KG1 (cell line): ENCODE measurements at places on chromosomes 2 and 18.

GRCh38 chr2:16223841-16224177 is 283.5 kb downstream of the MYCN start:
- no peak for DNase-seq

DNA sequence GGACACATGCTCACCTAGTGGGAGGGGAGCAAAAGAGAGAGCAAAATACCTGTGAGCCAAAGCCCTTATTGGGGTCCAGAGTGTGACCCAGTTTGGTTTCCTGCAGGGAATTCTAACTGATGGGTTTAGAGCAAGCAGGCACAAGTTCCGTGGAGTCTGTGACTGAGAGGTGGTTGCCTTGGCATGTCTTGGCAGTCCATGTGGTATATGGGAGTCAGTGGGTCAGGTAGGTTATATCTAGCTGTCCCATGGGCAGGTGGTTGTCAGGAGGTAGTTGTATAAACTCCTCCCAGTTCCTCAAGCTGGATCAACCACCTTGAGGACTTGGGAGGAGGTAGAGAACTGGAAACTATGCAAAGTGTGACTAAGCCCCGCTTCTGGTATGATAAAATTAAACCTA is 452.8 kb upstream of the VWC2L start:
- DNase-seq: no peak

DNA sequence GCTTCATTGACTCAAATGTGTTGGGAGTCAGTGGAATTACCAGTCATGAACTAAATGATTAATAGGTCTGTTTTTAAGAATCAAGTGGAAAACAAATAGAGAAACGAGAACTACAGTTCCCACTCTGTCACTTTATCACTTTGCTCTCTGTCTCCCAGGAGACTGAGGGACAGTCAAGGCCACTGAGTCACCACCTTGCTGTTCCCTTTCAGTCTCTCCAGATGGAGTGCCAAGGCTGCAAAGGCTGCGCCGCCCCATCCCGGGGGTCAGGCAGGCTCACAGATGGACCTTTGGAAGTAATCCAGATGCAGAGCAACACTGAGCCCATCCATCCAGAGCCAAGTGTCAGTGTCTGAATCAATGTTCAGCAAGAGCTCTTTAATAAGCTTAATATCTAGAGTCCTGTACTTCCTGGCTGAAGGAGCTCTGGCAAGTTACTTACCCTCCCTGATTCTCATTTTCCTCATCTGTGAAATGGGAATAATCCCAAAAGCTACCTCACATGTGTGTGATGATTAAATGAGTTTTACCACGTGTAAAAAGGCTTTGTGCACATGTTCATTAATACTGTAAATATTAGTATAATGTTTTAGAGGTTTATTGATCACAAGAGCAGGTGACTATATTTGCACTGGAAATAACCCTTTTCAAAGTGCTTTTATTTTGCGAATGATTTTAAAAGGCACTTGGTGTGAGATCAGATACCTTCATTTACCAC is 43.0 kb upstream of the EFEMP1 start:
- DNase-seq: no peak

DNA sequence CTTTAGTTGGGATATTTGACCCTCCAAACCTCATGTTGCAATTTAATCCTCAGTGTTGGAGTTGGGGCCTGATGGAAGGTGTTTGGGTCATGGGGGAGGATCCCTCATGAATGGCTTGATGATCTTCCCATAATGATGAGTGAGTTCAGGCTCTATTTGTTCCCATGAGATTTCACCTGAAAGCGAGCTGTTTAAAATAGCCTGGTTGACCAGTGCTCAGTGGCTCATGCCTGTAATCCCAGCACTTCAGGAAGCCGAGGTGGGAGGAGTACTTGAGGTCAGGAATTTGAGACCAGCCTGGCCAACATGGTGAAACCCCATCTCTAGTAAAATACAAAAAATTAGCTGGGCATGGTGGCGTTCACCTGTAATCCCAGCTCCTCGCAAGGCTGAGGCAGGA is 14.9 kb upstream of the PSME4 start:
- DNase-seq: no peak

DNA sequence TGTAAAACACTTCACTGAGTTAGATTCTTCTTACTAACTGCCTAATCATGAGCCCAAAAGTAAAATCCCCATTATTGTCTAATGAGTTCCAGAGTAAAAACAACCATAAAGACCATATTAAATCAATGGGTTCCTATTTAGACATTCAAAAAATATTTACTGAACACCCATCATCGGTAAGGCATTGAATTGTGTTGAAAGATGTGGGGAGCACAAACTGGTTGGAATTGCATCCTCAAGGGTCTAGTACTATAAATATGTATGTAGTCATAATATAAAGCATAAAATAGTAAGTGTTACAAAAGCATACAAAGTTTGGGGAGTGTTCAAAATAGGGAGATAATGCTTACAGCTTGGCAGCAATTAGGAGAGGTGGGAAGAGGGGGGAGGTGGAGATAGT is 3.0 kb upstream of the MARCHF4 start:
- DNase-seq: no peak

- DNase-seq: no peak
Measured at GRCh38 chr2:215921895-215922294, 91.5 kb downstream of the MREG start.

DNA sequence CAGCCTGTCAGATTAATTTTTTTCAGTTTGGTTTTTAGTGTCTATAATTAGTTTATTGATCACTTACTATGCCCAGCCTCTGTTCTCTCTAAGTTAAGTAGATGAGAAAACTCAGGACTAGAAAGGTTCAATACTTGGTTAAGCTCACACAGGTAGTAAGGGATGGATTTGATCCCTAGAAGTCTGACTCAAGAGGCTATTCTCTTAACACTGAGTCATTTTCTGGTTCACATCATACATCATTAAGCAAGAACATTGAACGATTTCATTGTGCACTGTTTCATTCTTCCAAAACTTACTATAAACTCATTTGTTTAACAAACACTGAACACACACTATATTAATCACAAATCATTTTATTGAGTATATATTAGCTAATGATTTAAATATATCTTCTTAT is 54.1 kb upstream of the SLC38A11 start:
- no peak for DNase-seq

DNA sequence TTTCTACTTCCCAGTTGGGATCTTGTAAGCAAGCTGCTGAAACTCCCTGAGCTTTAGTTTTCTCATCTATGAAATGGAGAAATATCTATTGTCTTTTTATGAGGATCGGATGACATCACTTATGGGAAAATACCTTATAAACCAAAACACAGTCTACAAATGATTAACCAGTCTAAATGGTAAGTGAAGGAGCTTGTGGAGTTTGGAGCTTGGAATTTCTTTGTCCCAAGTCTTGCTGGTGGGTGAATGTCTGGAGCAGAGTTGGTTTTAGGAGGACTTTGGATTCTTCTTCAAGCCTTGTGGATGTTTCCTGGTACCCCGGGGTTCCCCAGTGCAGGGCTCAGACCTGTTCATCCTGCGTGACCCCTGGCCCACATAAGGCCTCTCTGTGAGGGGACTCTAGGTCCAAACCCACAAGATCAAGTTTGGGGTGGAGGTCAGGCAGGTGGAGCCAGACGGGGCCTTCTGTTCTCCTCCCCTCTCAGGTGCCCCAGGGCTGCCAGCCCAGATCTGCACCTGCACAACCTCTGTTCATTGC is 43.2 kb downstream of the FOSL2 start:
- no peak for DNase-seq

GRCh38 chr2:14524803-14525080 is 107.8 kb upstream of the LRATD1 start:
- DNase-seq: no peak

DNA sequence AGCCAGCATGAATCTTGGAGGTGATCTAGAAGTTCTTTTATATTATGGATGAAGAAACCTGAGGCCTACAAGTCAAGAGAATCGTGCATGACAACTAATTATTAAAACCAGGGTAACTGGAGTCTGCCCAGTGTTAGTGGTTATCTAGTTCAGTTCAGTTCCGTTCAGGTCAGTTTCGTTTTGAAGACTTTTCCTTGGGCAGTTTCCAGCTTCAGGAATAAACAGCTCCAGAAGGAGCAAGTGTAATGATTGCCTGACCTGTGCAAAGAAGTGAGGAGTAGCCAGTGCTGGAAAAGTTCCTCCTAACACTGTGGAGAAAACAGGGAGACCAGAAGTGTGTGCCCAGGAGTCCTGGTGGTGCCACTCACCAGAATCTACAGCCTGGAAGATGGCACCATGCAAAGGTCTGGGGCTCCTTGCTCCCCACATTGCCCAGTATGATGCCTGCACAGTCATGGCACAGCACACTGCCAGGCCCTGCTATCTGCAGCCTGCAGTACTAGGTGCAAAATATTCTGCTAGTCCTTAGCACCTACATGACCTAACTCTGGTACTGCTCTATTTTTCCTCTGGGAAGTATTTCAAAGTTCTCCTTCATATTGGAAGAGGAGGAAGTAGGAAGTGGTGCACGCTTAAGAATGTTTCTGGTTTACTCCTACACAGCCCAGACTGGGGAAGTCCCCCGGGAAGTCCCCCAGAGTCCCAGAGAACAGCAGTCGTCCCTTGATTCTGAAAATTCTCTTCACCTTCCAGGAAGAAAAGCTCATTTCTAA is 65.8 kb downstream of the SUMO1 start:
- DNase-seq: no peak

DNA sequence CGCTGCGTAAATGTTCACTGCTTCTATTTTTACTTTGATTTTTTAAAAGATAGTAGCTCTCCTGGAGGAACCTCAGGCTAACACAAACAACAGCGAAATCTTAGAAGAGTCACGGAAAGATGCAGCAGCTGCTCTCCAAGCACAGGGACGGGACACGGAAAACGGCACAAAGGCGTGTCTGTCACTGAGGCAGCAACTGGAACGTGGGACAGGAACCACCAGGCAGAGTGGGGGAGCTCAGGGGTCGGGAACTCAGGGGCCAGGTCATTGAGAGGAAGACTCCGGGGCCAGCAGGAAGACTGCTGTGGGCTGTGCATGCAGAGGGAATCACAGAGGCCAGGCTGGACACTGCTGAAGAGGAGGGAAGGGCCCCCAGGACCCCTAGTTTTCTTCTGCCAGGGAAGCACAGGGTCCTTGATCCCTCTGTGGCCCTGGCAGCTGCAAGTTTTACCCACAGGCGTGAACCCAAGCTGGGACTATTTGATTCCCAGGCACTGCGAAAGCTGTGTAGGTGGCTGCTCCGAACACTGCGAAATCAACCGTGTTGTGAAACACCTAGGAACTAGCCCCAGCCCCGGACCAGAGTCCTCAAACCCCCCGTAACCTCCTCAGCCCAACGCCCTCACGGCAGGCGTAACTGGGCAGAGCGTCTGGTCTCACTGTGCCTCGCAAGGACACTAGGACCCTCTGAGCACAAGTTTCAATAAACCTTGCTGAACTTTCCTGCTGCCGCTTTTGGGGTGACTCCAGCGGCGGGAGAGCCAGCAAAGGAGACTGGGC is 263.0 kb downstream of the EIPR1 start:
- DNase-seq: no peak

DNA sequence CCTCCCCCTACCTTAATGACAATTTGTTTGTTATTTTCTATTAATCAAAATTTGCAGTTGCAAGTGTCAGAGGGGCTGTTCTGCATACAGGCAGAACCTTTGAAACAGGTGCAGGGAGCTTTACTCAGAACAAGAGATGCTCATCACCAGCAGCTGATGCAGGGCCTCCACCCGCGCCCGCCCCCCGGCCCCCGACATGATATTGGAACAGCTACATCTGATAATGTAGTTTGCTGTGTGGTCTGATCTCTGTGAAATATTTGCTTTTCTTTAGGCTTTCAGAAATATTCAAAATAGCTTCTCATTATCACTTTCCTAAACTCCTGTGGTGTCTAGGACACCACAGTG is 130.0 kb downstream of the PRKCE start:
- DNase-seq: no peak

DNA sequence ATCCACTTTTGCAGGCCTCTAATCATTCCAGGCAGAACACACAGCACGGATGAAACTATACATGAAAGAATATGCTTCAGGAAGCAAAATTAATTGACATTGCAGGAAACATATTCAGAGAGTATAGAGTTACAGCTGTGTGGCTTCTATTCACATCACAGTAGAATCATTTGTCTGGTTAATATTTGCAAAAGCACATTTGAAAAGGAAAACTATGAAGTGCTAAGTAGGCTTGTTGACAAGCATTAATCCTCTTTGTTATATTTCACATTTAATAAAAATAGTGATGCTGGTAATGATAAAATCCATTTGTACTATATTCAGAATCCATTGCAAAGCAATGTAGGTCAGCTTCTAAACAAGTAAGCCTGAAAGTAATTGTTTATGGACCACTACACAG is 32.2 kb upstream of the PIK3C3 start:
- no peak for DNase-seq

DNA sequence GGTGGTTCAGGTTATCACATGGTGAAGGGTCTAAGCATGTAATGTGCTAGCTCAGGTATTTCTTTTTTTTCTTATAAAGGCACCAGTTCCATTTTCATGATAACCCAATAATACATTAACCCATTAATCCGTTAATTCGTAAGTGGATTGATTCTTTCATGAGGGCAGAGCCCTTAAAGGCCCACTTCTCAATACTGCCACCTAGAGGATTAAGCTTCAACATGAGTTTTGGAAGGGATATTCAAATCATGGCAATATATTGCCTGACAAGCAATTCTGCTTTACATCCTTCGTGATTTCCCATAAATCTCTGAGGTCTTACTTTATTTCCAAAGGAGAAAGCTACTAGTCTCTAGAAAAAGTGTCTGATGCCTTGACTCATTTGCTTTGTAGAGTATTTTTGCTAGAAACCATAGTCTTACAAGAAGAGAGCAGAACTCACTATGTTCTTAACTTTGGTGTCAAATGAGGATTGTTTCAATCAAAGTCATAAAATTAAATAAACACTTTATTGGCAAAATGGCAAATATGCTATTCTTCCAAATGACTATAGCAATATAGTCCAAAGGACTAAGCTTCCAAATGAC is 271.3 kb downstream of the KCNS3 start:
- DNase-seq: peak; percentile 17

DNA sequence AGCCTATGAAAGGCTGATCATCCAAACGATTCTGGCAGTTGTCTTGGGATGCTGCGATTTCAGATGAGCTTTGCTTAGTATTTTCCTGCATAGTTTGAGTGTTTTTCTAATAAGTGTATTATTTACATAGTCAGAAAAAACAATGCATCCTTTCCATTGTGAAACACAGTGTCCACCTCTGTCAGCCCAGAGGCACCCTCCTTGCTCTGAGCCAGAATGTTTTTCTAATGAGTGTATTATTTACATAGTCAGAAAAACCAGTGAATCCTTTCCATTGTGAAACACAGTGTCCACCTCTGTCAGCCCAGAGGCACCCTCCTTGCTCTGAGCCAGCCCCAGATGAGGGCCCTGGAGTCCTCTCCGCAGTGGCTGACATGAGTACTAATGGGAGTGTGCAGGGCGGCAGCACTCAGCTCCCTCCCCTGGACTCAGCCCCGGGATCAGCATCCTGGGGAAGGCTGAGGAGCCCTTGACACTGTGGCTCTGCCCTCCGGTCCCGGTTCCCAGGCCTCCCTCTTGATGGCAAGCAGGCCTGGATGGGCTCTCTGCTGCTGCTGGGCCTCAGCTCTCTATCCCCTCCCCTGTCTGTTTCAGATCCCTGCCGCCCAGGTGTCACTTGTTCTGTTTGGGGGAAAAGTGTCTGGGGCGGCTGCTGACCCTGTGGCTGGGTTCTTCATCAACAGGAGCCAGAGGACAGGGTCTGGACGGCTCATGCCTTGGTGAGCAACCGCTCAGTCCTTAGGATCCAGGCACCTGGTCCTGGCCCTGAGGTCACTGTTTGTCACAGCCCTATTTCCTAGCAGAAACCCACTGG is 5.9 kb downstream of the MFSD2B start:
- DNase-seq: no peak

- no peak for DNase-seq
Measured at GRCh38 chr18:48217258-48218250, 191.6 kb downstream of the ZBTB7C start.

GRCh38 chr2:714005-714741 is 37.0 kb upstream of the TMEM18 start:
- DNase-seq: no peak
